H4 (cell line): ENCODE measurements at places on chromosomes 11 and 22. TPM values are rescaled to one million over a fixed set of nuclear protein-coding genes. Genes with fewer than 3 reads are reported as not detected.
A peak's percentile ranks its signal among the peaks of the same experiment; 100 is the strongest.

DNA sequence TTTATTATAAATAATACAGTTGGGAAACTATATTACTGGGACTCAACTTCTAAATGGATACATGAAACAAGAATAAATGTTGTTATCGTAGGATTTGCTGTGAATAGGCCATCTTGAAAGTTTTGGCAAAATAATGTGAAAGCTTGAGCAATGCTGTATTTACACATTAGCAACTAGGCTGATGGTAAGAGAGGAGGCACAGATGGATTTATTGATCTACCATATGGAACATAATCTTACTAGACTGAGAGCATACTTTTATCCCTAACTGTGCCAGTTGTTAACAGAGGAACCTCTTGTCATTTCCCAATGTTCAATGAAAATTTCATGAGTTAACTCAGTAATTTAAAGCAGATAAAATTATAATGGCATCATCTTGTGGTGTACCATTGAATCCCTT lies 22.8 kb downstream of the APIP start:
- no peak for DNase-seq

DNA sequence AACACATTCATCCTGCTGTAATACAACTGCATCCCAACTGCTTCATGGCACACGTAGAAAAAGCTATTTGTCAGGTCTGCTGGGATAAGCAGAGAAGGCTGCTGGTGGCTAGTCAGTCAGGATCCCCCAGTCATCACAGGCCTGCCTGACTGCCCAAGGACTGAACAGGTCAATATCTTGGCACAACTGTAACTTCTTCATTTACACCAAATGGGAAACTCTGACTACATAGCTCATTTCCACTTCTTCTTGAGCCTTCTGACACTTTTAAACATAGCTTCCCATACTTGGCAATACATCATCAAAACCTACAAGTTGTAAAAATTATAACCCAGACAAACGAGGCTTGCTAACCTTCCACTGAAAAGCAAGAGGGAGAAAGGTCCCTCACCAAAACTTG lies 2.8 kb downstream of the TMEM9B start:
- no peak for DNase-seq

GRCh38 chr11:28026634-28027290 lies 81.2 kb downstream of the KIF18A start:
- no peak for DNase-seq

DNA sequence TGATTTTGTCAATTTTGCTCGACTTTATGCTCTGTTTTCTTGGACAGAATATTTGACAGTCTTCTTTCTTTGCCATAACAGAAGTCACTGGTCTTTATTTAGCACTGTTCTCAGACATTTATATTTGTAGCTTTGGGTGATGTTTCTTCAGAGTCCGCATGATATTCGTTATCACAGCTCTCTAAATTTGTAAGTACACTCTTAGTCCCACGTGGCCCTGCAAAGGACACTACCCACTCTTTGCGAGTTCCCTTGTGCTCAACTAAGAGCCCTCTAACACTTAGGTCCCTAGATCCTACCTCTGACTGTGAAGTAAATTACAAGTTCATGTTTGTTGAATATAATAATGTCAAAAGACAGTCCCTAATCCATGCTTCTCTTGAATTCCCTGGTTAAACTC lies 651.9 kb downstream of the NTM start:
- DNase-seq: no peak

DNA sequence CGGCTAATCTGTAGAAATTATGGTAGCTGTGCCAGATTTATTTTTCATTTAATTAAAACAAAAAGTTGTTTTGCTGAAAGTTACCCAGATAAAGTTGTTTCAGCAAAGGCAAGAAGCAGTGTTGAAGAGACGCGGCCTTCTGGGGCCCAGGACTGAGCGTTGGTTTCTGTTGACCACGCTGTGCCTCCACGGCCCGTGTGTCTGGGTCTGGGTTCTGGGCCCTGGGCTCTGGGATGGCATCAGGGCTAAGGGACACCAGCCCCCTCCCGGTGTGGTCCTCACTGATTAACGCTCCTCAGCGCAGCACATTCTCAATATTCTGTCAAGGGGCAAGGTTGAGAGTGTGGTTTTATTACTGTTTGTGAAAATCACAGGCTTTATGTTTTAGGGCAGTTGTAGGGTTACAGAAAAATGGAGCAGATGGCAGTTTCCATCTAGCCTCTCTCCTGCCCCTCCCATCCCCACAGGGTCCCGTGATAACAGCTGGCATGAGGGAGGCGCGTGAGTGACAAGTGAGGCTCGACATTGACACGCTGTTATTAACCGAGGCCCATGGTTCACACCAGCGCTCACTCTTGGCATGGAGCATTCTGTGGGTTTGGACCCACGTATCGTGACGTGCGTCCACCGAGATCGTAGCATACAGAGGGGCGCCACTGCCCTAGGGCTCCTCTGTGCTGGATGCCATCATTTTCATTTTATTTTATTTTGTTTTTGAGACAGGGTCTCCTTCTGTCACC lies 1231.4 kb downstream of the BRD1 start:
- DNase-seq: no peak

DNA sequence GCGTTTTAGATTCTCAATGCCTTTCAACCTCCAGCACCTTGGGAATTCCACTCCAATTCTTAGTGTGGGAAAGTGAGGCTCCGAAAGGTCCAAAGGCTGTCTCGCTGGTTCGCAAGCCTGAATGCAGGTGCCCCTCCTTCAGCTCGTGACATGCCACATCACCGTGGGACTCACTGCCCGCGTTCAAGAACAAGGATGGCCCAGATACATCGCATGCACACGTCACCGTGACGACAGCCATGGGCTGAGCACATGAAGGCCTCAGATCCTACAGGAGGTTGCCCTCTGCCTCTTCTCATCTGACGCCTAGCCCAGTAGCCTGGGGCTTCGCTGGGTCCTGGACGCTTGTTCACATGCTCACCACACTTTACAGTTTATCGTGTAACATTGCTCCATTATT lies 4.4 kb upstream of the LINC01488 start:
- no peak for DNase-seq

GRCh38 chr11:33542921-33543320 lies 157.7 kb downstream of the C11orf91 start:
- peak; percentile 61 for DNase-seq

- DNase-seq: no peak
Observed at GRCh38 chr22:29074276-29074772, 1.5 kb downstream of the KREMEN1 start.

IRAG1 gene
- total RNA-seq: 0.27 and 0.66 TPM in 2 replicates

OR2D2 gene
- not detected in 2 replicates for total RNA-seq

MUC2 gene
- not detected in 2 replicates for total RNA-seq

LDHAL6A gene
- not detected in 2 replicates for total RNA-seq

PKP3 gene
- 2.4 and 3.0 TPM in 2 replicates for total RNA-seq
